ENCODE measurements at places on chromosomes 13 and 19. TPM values are rescaled to one million over a fixed set of nuclear protein-coding genes. Genes with fewer than 3 reads are reported as not detected.

CIRBP gene
- 748 TPM for total RNA-seq

ACP7 gene
- 0.23 TPM for total RNA-seq

STRN4 gene
- total RNA-seq: 88.1 TPM

TRPM4 gene
- 39.2 TPM for total RNA-seq

LGALS14 gene
- not detected for total RNA-seq

KLK1 gene
- 0.35 TPM for total RNA-seq

PNMA8A gene
- total RNA-seq: 44.5 TPM

IL11 gene
- 0.41 TPM for total RNA-seq

ACP5 gene
- total RNA-seq: 10.0 TPM

XPO4 gene
- total RNA-seq: 22.9 TPM

PABPC3 gene
- total RNA-seq: 0.23 TPM

CEACAM1 gene
- total RNA-seq: 14.2 TPM

HRC gene
- total RNA-seq: 28.8 TPM

CGB2 gene
- not detected for total RNA-seq

CLEC17A gene
- total RNA-seq: 1.3 TPM

FAM216B gene
- not detected for total RNA-seq

ETV2 gene
- total RNA-seq: 0.47 TPM

REEP6 gene
- 4.0 TPM for total RNA-seq

SIGLEC12 gene
- 0.12 TPM for total RNA-seq

ZNF470 gene
- 4.9 TPM for total RNA-seq

SYCN gene
- total RNA-seq: not detected

METTL21C gene
- 0.82 TPM for total RNA-seq

DCT gene
- 0.41 TPM for total RNA-seq

RNF17 gene
- not detected for total RNA-seq

NLRP4 gene
- total RNA-seq: not detected

PLPPR3 gene
- 10.9 TPM for total RNA-seq

PDX1 gene
- total RNA-seq: not detected

PSG11 gene
- not detected for total RNA-seq

SYNE4 gene
- 7.4 TPM for total RNA-seq

NECTIN2 gene
- total RNA-seq: 119 TPM

LGALS7B gene
- total RNA-seq: 1.2 TPM

RXFP2 gene
- 0.41 TPM for total RNA-seq

GZMM gene
- total RNA-seq: 1.2 TPM

ZNF792 gene
- total RNA-seq: 12.8 TPM

SEMA6B gene
- 6.4 TPM for total RNA-seq

TEX26 gene
- not detected for total RNA-seq

ZSCAN1 gene
- 1.6 TPM for total RNA-seq

RGCC gene
- total RNA-seq: 33.2 TPM

ZNF85 gene
- total RNA-seq: 25.1 TPM

DLL3 gene
- 0.35 TPM for total RNA-seq

DPF1 gene
- total RNA-seq: 0.64 TPM

ARRDC5 gene
- 0.41 TPM for total RNA-seq

CBY2 gene
- total RNA-seq: 0.99 TPM

ODAD3 gene
- 0.64 TPM for total RNA-seq

TEKTIP1 gene
- total RNA-seq: 1.8 TPM

ARMC6 gene
- 35.1 TPM for total RNA-seq

SBK2 gene
- 0.35 TPM for total RNA-seq

HIPK4 gene
- total RNA-seq: 0.06 TPM

EBI3 gene
- 0.82 TPM for total RNA-seq
